Stimulated activated CD8-positive, alpha-beta memory T cell treated with anti-CD3 and anti-CD28 coated beads, Interleukin-4, amount 100 ng/mL, for 4 hours (primary cell): ENCODE measurements at places on chromosomes 6 and 20.
A peak's percentile ranks its signal among the peaks of the same experiment; 100 is the strongest.

- DNase-seq, result no peak
These were observed 16.2 kb upstream of the RBL1 start for GRCh38 chr20:37111926-37112455.

DNA sequence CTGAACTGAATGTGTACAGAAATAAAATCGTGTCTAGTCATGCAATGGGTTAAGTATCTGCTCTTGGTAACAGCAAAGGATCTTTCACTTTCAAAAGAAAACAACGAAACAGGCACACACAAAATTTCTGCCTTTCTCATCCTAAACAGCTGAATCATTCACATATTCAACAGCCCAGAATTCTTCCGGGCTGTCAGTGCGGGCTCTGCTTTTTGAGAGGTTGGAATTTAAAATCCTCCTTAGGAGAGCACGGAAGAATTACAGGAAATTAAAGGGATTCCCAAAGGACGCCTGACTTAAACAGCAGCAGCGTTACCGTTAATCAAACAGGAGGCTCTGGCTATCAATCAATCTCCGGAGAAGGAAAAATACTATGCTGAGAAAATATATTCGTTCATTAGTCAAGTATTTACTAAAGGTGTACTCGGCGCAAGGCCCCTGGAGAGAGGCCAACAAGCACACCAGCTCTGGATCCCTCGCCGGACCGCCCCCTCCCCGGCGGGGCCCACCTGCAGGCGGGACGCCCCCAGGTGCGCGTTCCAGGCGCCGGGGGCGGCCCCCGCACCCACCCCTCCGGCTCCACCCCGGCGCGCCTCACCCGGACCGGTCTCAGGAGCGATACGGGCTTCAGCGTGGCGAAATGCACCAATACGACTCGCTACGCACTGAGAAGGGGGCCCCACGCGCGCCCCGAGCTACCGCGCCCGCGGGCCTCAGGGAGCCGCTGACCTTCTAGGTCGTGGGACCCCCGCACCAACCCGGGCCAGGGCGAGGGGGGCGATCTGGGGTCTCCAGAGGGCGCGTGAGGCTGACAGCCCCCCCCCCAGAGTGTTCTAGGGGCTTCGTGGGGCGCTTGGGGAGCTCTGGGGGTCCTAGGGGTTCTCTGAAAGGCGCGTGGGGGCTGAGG is 1.0 kb downstream of the NAPB start:
- DNase-seq, result no peak

DNA sequence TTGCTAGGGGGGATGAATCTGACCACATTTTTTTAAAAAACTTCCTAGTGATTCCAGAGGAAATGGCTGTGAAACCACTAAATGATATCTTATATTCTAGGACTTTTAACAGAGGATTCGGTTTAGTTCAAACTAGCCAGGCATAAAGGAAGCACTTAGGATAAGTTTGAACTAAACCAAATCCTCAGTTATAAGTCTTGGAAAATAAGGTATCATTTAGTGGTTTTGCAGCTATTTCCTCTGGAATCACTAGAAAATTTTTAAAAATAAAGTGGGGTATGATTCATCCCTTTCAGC is 327.9 kb upstream of the QKI start:
- no peak for DNase-seq

- DNase-seq, result no peak
These were observed 44.3 kb downstream of the CPXM1 start for GRCh38 chr20:2756056-2756611.

GRCh38 chr6:71902261-71902660 is 15.9 kb downstream of the RIMS1 start:
- DNase-seq, result no peak

- no peak for DNase-seq
These were observed 587.2 kb downstream of the EPM2A start for GRCh38 chr6:145147981-145148749.

DNA sequence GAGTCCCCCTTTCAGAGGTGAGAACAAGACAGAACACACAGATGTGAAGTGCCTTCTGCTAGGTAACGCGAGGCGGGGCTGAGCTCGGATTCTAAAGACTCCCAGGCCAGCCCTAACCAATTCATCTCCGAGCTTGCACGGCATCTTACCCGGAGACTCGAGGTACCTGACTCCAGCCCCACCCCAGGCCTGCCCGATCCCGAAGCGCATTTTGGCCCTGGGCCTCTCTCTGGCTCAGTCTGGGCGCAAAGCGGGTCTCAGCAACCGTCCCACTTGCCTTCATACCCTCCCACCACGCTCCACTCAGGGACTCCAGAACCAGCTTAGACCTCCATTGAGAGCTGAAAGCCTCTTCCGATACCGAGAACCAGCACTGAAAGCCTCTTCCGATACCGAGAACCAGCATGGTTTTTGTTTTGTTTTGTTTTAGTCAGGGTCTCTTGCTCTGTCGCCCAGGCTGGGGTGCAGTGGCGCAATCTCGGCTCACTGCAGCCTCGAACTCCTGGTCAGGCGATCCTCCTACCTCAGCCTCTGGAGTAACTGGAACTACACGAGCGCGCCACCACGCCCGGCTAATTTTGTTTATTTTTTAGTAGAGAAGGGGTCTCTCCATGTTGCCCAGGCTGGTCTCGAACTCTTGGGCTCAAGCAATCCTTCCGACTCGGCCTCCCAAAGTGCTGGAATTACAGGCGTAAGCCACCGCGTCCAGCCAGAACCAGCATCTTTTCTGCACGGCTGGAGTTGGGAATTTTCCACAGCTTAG is 557 bp upstream of the DYNLRB1 start:
- no peak for DNase-seq

- DNase-seq, result no peak
These were observed 319.1 kb upstream of the NT5E start for GRCh38 chr6:85130743-85131142.

DNA sequence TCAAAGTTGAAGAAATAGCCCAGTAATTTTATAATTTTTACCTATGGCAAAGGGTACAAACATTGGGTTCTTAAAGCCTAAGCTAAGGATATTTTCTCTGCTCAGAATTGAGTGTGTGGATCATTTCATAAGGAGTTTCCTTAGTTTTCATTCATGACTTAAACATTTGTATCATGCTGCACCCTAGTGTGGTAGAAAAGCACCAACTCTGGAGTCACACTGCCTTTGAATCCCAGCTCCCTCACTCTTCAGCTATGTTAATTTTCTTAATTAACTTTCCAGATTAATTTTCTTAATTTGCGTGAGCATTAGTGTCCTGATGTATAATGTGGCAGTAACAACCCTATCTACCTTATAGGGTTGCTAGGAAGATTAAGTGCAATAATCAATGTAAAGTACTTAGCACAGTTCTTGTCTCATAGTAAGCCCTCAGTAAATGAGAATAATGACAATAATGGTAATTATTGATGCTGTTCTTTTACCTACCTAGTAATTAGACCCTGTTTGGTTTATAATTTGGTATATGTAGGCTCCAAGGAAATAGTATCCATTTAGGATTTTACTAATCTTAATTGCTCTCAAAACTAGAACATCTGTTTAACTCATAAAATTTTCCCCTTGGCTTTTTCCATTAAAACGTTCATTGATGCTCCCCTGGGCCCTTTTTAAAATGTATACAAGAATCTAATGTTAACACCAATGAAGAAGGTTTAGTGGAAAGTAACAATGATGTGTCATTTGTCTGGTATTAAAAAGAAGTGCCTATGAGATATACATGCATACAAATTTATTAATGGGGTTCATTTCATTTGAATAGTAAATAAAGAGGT is 31.6 kb downstream of the DSE start:
- no peak for DNase-seq

- no peak for DNase-seq
These were observed 6.0 kb upstream of the PTPRA start for GRCh38 chr20:2867081-2867864.

DNA sequence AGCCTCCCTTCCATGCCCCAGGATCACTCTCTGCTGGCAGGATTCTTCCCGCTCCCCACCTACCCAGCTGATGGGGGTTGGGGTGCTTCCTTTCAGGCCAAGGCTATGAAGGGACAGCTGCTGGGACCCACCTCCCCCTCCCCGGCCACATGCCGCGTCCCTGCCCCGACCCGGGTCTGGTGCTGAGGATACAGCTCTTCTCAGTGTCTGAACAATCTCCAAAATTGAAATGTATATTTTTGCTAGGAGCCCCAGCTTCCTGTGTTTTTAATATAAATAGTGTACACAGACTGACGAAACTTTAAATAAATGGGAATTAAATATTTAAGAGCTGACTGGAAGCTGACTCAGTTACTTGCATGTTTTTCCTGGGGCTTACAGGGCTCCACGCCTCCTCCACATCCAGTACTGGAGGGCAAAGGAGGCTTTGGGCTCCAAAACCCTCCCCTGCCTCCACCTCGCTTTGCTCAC is 24.3 kb upstream of the FANCE start:
- DNase-seq, result no peak

DNA sequence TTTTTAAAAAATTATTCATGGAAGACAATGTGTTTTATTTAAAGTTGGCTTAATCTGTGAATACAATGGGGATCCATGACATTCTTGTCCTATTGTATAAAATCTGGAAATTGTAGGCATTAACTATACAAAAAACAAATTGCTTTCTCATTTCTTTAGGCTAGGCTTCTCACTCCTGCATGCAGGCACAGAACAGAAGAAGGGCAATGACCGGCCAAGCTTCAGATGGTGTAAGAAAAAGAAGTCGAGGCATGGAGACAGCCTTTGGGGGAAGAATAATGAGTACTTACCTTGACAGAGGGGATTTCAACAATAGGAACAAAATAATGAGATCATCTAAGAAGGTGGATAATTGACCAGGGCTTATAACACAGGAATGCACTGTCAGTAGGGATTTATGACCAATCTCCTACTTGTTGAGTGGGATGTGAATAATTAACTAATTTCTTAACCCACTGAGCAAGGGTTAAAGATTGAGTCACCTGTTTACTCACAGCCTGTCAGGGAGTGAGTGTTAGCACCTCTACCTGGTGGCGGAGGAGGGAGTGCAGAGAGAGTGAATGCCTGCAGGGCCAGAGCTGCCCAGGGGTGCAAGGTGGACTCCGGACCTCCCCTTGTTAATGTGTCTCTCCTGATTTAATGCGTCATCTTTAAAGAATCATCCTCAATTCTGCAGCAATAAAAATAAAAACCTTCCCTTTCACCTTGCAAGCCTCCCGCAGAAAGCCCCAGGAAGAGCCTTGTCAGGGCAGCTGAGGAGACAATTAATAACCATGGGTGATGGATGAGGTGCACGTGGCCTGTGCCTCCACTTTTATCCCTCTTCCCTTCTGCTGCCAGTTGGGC is 3.9 kb downstream of the SLC22A2 start:
- DNase-seq, result no peak

DNA sequence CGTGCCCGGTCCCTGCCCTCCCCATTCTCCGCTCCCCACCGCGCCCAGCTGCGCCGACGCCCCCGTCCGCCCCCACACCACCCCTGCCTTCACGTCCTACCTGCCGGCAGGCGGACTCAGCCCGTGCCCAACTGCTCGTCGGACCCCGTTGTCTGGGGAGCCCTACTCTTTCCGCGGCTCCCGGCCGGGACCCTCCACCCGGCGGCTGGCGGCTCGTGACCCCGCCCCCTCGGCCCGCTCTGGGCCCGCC is at the start of gene SERAC1:
Gene SERAC1, minus strand, starts transcription at position 223 of the 250 bp plus-strand sequence. CDS start 9,899 bp downstream, outside the sequence.
- no peak for DNase-seq

DNA sequence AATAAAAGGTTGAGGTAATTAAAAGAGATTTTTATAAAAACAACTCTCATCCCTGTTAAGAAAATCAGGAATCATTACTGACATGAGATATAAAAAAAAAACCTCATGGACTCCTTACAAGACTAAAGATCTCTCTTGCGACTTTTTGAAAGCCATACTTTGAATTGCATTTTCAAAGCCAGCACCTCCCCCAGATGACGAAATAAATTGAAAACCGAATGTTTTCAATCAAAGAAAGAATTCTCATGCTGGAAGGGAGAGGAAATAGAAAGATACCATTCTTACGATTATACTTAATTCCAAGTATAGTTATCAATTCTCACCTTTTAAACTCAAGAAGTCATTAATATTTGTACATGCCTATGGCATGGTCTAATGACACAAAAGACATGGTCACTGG is 452.3 kb downstream of the GJA1 start:
- DNase-seq, result no peak

DNA sequence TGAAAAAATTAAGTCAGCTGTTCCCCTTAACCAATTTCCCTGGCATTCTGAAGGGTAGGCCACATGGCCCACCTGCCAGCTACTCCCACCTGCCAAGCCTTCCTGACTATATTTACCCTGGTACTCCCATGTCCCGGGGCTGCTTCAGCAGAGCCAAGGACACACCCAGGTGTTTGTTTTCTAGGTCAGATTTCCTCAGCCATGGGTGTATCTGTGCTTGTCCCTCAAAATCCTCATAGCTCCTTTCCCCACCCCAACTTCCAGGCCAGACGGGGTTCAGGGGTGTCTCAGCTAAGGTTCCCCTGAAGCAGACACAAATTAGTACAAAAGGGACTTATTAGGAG is 139.4 kb upstream of the CDYL start:
- no peak for DNase-seq

GRCh38 chr20:37804584-37805566 is 98.1 kb upstream of the VSTM2L start:
- DNase-seq, result no peak

GRCh38 chr6:100808638-100809275 is 72.4 kb downstream of the ASCC3 start:
- no peak for DNase-seq

- no peak for DNase-seq
These were observed 99.6 kb upstream of the DST start for GRCh38 chr6:56742122-56742791.

- DNase-seq, result no peak
These were observed 44.0 kb downstream of the BMP2 start for GRCh38 chr20:6811262-6812035.

DNA sequence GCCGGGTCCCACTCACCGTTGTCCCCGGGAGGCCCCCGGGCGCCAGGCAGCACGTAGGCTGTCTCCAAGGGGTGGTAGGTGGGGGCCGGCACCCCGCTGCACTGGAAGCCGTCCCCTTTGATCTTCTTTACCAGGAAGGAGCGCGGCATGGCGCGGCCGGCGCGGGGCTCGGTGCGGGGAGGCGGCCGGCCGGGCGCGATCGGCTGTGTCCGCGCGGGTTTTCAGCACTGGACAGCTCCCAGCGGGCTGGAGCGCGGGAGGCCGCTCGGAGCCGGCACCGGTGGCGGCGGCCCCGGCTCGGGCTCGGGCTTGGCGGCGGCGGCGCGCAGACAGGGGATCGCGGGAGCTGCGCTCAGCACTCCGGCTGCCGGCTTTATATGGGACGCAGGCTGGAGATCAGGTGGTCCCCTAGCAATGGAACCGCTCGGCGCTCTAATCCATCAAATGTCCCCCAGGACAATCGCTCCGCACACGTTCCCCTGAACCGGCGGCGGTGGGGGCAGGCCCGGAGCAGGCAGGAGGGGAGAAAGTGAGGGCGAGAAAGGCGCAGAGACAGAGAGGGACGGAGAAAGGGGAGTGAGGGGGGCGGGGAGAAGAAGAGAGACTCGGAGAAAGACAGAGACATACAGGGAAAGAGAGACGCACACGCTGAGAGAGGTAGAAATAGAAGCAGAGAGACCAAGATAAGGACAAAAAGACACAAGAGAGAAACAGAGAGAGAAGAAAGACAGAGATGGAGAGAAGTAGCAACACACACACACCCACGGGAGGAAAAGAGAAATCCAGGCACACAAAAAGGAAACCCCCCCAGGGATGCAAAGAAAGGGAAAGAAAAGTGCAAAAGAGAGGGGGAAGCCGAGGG is at the start of gene SCRT2:
Gene SCRT2, minus strand, starts transcription at position 350 of the 862 bp plus-strand sequence. Its CDS starts 201 bp downstream, at position 149.
- DNase-seq, result peak; percentile 12

GRCh38 chr20:57249073-57249472 is 17.4 kb downstream of the BMP7 start:
- DNase-seq, result no peak
